H4 (cell line): ENCODE measurements at places on chromosomes 5 and 9.

DNA sequence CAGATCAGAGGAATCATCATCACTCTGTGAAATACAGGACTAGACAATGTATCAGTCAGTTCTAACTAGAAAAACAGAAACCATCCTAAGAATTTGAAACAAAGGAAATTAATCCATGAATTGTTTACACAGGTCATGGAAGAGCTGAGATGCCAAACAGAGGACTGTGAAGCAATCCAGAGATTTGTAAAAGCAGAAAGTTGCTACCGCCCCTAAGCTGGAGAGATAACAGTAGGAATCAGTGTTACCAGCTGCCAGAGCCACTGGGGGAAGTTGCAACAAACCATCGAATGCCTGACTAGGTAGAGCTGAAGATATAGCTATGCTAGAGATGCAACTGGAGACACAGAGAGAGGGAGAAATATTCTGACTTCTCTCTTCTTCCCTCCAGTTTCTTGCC lies 10.4 kb upstream of the MIER3 start:
- DNase-seq: no peak

GRCh38 chr5:125220284-125220683 lies 473.8 kb upstream of the ZNF608 start:
- DNase-seq: no peak

- no peak for DNase-seq
Measured at GRCh38 chr5:175493726-175494125, 15.4 kb downstream of the SFXN1 start.

- no peak for DNase-seq
Measured at GRCh38 chr9:33114746-33115145, 38.3 kb upstream of the SMU1 start.

- no peak for DNase-seq
Measured at GRCh38 chr5:118325931-118326330, 662.4 kb downstream of the DTWD2 start.

- DNase-seq: no peak
Measured at GRCh38 chr9:127149463-127150390, 27.3 kb upstream of the ANGPTL2 start.

DNA sequence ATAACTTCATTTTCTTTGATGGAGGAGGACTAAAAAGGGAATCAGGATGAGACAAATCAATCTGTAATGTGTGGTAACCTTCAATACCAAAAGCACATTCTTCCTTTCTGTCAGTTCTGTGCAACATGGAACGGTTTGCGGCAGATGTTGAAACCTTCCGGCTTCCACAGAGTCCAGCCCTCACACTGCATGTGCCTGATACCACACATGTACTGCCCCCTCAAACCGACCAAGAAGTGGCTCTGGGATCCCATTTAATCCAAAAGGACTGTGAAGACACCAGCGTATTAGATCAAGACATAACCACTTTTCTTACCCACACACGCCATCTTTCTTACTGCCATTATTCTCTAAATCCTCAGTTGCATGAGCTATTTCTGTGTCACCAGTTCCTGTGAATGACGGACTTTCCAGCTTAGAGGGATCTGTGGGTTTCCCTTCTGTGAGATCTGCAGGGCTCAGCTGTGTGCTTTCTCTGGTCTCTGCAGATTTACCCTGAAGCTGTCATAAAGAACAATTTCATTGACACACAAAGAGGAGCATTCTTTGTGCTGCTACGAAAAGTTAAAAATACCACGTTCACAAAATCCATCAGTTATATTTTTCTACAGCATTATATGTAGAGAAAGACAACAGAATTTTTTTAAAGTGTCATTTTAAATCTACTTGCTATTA lies 25.8 kb downstream of the NSUN2 start:
- no peak for DNase-seq

DNA sequence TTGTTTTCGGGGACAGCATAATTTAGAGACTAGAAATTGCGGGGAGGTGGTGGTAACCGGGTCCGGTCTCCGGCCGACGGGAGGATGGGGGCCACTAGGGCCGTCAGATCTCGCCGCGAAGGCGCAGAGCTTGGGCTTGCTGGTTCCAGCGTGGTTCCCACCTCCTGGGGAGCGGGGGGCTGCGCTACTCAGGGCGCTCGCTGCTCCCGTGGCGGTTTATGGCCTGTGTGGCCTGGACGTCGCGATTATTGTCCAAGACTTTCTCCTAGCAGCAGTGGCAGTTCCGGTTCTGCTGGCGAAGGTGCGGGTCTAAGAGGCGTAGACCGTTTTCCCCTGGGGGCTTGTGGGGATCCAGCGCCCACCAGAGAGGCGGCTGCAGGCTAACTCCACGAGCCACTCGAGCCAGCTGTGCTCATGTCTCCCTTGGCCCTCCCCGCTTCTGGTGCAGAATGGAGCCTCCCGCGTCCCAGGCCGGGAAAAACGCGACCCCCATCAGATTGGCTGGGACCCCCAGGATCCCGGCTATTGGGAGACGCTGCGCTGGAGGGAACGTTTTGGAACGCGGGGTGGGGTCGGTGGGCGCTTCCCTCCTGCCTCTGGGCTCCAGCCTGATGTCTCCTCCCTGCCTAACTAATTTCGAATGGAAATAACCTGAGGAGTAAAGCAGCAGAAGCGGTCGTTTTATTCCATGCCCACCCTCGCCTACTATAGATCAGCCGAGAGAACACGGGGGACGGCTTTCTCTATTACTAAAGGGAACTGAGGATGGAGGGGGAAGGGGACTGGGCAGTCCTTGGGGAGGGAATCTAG lies 87.1 kb downstream of the ENTREP1 start:
- no peak for DNase-seq

DNA sequence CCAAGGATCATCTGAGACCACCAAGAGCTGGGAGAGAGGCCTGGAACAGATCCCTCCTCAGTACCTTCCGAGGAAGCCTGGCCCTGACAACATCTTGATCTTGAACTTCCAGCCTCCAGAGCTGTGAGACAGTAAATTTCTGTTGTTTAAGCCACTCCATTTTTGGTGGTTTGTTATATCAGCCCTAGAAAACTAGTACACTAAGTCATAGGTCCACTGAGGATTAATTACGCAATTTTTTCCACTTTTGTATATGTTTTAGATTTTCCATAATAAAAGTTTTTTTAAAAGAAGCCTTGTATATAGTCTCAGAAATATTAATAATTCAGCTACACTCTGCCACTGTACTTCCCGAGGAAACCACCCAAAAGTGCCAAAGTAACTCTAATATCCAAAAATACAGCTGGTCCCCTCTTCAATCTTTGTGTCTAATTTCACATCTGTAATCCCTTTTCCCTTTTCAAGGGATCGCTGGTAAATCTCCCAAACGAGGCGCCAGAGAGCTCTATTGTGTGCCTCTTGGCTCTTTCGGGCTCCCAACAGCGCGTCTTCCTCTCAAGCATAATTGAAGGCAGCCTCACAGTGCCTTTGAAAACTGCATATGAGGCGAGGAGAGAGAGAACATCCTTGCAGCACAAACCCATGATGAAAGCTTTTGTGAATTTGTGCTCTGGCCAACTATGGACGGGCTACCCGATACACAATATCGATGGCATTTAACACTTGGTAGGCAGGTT lies 32.7 kb downstream of the PRUNE2 start:
- no peak for DNase-seq

GRCh38 chr5:65098393-65098792 lies 329.7 kb downstream of the CWC27 start:
- no peak for DNase-seq

DNA sequence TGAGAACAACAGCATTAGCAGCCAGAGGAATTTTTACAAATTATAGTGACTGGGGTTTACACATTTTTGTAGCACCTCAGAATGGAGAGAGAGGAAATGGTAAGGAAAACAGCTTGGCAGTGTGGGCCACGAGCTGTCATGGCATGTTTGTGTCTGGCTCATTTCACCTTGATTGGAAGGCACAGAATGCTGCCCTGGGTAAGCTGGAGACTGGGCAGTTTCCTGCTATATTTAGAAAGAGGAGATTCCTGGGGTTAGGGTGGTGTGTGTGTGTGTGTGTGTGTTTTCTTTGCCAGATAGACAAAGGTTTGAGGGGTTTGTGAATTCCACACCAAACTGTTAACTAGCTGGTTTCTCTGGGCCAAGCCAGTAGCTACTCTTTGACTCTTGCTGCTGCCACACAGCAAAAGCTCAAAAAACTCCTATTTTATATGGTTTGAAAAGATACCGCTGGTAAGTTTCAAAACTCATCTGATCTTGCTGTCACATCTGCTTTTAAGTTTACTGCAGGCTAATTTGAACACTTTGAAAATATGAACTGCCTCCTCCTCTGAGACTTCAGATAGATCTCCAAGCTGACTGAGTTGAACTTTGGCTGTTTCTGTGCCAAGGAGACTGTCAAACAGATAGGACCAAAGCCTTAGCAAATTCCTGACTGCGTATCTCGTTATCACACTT lies 9.1 kb downstream of the ARHGAP26 start:
- DNase-seq: peak; percentile 23

- DNase-seq: no peak
Measured at GRCh38 chr9:77978086-77978781, 53.4 kb downstream of the GNAQ start.

GRCh38 chr5:115363879-115364278 lies 67.4 kb upstream of the CCDC112 start:
- DNase-seq: no peak

GRCh38 chr9:8679371-8679822 lies 879.8 kb upstream of the DMAC1 start:
- peak; percentile 9 for DNase-seq

- no peak for DNase-seq
Measured at GRCh38 chr9:133759946-133760345, 21.8 kb upstream of the SARDH start.

GRCh38 chr5:65482296-65482735 lies 596 bp upstream of the ADAMTS6 start:
- DNase-seq: peak; percentile 45

GRCh38 chr9:589723-590122 lies 251.8 kb upstream of the DMRT1 start:
- DNase-seq: peak; percentile 8

DNA sequence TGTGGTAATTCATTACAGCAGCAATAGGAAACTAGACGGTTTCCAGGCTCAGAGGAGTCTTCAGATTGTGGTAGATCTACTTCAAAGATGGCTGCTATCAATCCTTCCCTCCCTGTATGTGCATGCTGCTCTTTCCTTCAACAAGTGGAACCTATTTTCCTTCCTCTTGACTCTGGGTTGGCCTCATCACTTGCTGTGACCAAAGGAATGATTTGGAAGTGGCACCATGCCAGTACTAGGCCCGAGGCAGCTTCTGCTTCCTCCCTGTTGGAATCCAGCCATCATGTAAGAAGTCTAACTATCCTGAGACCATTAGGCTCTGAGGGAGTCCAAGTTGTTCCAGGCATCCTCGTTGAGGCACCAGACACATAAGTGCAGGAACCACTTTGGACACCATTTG lies 46.5 kb upstream of the MCTP1 start:
- no peak for DNase-seq

- no peak for DNase-seq
Measured at GRCh38 chr9:31745886-31746285, 638.6 kb upstream of the ACO1 start.

GRCh38 chr9:4320021-4320420 lies 20.2 kb upstream of the GLIS3 start:
- DNase-seq: no peak

DNA sequence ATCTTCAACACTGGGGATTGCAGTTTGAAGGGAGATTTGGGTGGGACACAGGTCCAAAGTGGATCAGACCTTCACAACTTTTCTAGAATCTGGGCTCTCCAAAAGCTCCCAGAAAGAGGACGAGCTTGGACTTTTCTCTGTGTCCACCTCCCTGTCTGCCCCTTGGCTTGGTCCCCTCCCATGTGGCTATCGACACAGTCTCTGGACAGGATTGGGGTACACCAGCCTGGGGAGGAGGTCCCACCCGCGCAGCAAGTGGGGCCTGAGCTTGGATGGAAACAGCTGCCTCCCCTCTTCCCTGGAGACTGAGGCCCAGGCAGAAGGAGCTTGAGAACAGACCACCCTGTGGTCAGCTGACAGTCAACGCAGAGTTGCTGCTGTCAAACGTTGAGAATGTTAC lies 84.6 kb upstream of the FCN1 start:
- DNase-seq: no peak

DNA sequence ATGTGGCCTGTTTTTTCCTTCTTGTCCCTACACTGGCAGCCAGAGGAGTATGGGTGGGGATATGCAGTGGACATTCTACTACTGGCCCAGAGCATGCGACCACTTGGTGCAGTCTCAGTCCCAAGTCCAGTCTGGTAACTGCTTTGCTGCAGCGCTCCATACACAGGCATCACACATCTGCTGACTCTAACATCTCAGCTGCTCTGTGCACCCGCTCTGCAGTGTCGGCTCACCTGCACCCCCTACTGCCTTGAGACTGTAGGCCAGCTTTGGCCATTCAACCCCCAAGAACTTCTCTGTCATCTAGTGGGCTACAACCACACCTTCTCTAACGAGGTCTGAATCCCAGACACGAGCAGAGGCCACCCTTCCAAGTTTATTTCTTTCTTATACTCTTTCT lies 46.4 kb upstream of the SLCO6A1 start:
- peak; percentile 46 for DNase-seq

DNA sequence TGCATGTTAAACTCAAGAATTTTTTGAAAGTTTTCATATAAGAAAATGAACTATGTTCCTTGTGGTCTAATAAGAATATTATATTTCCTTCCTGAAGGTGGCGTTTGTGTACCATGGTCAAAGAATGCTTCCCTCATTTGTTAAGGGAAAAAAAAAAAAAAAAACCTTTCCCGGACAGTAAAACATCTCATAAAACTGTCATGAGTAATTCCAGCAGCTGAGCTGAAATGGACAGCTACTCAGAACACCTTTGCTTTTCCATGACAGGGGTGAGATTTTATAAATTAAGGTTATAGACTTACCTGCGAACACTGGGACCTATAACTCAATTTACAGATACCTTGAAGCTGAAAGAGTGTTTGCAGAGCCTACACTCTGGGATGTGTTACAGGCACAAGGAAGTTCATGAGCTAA lies 113.2 kb upstream of the RANBP3L start:
- peak; percentile 68 for DNase-seq

- peak; percentile 93 for DNase-seq
Measured at GRCh38 chr9:82934949-82935348, 128.0 kb downstream of the RASEF start.

GRCh38 chr5:41831155-41831554 lies 39.1 kb downstream of the OXCT1 start:
- no peak for DNase-seq

DNA sequence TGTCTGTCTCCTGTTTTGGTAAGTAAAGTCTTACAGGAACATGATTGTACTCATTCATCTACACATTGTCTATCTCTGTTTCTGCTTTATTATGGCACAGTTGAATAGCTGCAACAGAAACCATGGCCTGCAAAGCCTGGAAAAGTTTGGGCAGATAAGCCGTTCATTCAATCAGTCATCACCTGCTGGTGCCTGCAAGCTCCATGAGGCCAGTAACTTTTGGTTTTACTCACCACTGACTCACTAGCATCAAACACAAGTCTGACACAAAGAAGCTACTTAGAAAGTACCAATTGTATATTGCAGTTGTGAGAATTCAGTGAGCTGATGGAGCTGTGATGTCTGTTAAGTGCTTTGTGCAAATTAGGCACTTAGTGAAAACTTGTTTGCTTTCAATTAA lies 373.6 kb upstream of the SGCD start:
- DNase-seq: no peak

- DNase-seq: no peak
Measured at GRCh38 chr5:14330291-14330690, 187.1 kb downstream of the TRIO start.

GRCh38 chr9:125908136-125908535 lies 161.0 kb downstream of the PBX3 start:
- DNase-seq: no peak
